AG10803 (cell line): ENCODE measurements at places on chromosomes 5 and 9.
A peak's percentile ranks its signal among the peaks of the same experiment; 100 is the strongest.

- no peak for DNase-seq
Measured at GRCh38 chr9:134396825-134397224, 70.6 kb downstream of the RXRA start.

- no peak for DNase-seq
Measured at GRCh38 chr9:126057121-126057825, 269.4 kb upstream of the MVB12B start.

- DNase-seq = no peak
Measured at GRCh38 chr5:22111320-22111719, 741.8 kb downstream of the CDH12 start.

- DNase-seq = no peak
Measured at GRCh38 chr5:109121225-109121624, 288.5 kb downstream of the PJA2 start.

GRCh38 chr5:33594006-33594405, 153.2 kb downstream of the TARS1 start:
- no peak for DNase-seq

DNA sequence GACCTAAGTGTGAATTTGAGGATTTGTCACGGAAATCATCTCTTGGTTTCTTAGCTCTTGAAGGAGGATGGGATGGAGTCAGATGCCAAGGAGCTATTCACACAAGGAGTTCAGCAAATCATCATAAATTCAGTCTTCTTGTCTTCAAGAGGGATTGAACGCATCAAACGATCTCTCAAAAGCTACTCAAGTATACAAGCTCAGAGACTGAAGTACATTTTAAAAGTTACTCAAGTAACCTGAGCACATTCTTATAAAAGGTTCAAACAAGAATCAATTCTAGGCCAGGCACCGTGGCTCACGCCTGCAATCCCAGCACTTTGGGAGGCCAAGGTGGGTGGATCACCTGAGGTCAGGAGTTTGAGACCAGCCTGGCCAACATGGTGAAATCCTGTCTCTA, 21.1 kb upstream of the GOLPH3 start:
- no peak for DNase-seq

- DNase-seq = no peak
Measured at GRCh38 chr5:96776621-96777020, 31.1 kb downstream of the ERAP1 start.

DNA sequence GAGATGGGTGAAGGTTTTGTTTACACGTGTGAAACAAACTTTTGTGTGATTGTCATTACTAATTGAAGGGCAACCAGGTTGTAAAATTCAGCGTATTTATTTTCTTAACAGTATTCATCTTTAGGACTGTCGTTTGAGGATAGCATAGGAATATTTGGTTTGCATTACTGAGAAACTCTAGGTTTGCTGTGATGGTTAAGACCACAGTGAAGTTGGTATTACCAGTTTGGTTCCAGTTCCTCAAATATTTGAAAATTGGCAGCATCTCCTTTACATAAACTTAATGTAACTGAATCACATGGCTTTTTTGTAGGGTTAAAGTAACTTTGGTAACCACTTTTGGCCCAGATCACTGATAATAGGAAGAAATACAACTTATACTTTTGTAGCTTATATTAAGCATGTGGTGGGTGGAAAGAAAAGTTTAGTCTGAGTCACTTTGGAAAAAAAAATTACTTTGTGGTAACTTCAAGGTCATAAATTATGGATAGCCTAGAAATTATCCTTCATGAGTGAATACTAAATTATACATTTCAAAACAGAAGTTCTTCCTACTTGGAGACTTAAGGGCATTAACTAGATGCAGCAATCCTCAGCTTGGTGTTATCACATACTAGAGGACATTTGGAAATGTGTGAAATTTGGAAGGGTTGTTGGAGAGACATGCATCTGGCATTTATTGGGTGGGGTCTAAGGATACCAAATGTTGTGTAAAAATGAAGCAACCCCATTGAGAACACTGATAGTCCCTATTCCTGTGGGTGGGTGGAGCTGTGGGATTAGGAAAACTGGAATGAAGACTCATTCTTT, 33.9 kb downstream of the G3BP1 start:
- peak; percentile 96 for DNase-seq

- no peak for DNase-seq
Measured at GRCh38 chr5:88244686-88245085, 24.0 kb downstream of the TMEM161B start.

DNA sequence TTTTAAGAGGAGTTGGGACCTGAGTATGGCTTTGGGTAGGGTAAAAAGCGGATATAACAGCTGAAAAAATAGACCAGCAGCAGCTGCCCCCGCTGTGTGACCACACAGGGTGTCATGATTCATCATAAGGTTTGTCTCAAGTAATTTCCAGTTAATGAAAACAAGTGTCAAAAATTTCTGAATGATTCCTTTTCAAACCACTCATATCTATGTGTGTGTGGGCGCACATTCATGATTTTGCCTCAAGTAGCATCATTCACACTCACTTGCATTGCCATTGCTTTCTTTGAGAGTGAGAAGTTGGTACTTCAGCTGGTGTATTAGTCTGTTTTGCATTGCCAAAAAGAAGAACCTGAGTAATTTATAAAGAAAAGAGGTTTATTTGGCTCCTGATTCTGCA, 12.1 kb upstream of the TNFAIP8 start:
- no peak for DNase-seq

DNA sequence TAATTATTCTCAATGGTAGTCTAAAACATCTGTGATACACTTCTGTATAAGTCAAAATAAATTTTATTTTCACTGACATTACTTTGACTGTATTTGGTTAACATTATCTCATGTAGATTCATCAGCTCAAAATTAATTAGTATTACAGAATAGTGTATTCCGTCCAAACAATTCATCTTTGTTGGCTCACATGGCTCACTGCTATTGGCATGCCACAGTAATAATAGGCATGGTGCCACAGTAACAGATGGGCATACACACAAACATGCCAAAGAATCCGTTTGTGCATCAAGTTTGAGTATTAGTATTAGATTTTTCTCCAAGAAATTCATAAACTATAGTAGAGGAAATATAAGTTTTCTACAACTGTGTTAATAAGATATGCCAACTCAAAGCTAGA, 14.2 kb downstream of the AP3B1 start:
- DNase-seq = peak; percentile 34

DNA sequence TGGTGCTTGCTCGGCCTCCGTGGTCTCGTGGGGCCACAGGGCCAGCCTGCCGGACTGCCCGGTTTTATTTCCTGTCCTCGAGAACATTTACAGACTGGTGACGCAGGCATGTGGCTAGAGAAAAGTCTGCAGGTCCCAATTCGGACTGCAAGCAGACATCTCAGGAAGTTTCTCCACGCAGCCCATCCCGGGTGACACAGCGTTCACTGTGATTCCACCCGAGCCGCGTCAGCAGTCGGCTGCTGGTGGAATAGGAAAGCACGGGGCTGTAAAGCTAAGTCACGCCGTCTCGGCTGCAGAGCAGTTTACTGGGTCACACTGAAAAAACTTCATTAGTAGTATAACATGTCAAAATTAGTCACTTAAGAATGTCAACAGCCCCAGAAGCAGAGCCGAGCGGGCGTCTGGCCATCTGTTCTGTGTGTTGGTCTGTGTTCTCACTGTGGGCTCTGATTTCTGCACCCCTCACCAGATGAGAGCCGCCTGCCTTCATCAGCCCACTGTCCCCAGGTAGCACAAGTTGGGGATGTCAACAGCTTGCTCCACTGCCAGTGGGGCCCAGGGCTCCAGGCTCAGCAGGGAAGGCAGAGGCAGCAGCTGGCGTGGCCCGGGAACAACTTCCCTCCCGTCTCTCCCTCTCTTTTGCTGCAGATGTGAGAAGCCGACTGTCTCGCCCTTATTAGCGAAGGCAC, 363.7 kb downstream of the IRX2 start:
- no peak for DNase-seq

GRCh38 chr9:88646539-88647300, 111.7 kb downstream of the NXNL2 start:
- DNase-seq = no peak

DNA sequence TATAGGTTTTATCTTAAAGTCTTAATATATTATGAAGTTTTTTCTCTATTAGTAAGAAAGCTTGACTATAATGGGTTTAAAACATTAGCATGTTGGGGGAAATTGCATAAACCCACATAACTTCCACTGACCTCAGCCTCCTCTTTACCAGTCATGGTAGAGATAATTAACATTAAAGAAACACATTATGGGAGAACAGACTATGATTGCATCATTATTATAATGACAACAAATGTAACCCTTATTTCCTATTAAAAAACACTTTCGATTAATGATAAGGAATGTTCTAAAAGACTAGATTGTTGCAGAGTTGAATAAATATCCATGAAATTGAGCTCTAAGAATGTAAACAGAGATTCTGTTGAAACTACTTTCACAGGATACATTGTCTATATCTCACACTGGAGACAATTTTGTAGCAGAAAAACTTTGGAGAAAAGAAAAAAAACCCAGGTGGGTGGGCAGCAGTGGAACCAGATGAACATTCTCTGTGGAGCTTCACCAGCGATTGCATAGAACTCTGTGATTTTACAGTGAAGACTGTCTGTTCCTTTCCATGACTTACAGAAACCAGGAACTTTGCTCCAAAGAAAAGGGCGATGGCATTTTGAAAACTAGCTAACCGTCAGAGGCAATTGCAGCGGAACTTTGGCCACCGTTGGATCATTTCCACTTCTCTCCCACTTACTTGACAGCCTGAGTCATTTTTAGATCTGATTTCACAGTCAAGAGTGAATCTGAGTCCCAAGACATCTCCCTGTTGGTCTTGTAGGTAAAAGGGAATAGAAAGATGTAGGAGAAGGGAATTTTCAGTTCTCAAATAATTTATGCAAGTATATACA, 21.0 kb upstream of the ERAP2 start:
- no peak for DNase-seq

DNA sequence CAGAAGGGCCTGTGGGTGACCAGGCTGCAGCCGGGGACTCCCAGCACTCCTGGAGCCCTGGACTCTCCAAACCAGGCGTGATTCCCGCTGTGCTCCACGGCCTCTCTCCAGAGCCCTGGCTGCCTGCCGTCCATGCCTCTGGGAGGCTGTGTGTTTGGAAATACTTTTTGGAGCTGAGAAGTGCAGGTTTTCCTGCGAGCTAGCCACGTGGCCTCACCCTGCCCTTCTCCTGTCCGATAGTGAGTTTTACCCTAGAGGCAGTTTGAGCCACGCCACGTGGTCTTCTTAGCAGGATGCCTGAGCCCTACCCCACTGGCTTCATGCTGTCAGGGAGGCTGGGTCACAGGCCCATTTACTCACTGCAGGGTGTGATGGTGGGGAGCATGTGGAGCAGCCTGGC, 71.3 kb downstream of the COL5A1 start:
- no peak for DNase-seq

DNA sequence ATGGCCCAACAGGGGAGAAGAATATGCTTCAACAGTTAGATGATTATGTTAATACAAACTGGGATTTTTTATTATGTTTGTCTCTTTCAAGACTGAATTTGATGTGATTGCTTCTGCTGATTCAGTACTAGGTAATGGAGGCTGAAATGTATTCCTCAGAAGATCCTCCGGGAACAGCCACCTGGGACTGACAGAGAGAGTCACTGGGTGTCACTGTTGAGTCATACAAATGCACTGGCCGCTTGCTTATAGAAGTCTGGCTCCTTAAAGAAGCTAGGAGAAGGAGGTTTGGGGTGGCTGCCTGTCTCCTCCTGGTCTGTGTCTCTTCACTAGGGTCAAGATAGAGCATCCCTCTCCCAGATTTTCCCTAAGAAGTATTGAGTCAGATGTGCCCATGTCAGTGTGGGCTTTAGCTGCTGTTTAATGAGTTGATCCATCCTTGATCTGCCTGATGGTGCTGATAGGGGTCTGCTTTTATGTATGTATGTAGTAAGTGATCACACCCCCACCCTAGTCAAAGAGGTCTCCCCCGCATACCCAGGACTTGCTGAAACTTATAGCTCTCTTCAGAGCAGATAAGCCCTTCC, 773.4 kb downstream of the BRINP1 start:
- DNase-seq = peak; percentile 69

- peak; percentile 2 for DNase-seq
Measured at GRCh38 chr9:12554636-12555035, 138.5 kb upstream of the TYRP1 start.

DNA sequence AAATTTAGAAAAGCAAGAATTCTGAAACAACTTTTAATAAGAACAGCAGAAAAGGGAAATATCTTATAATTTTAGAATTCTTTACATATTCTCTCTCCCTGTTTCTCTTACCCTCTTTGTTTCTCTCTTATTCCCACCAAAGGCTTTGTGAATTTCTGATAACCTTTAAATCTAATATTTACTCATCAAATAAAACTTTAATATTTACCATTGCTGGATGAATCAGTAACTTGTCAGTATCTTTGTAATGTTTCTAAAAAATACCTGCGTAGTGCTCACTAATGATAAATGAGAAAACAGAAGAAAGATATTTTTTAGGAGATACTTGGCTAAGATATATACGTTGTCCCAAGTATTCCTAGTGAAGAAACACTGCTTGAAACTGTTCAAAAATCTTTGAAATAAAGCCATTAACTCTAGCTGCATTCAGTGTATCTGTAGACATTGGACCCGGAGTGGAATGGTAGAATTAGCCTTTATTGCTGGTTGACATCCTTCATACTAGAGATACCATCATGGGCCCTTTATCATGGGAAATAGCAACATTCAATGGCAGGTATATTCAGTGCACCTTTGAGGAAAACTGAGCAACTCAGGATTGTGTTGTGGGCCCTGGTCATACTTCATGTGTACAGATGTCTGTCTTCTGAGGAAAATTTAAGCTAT, 2160.4 kb downstream of the MAT2B start:
- no peak for DNase-seq

DNA sequence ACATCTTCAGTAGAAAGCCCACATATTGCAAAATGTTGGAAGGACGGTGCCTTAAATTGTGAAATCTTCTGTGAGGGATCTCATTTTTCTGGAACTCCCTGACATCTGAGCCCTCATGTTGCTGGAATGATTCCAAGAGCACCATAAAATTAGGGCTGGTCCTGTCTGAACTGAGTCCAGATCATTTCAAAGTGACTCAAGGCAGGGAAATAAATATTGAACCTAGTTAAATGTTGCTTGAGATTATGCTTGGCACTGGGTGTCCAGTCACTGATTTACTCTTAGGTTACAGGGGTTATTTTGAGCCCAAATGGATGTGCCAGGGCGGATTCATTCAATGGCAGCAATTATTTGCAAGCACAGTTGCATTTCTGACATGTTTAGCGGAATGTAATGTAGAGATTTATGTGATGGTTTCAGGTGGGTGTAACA, 437.0 kb downstream of the PIK3R1 start:
- peak; percentile 74 for DNase-seq

DNA sequence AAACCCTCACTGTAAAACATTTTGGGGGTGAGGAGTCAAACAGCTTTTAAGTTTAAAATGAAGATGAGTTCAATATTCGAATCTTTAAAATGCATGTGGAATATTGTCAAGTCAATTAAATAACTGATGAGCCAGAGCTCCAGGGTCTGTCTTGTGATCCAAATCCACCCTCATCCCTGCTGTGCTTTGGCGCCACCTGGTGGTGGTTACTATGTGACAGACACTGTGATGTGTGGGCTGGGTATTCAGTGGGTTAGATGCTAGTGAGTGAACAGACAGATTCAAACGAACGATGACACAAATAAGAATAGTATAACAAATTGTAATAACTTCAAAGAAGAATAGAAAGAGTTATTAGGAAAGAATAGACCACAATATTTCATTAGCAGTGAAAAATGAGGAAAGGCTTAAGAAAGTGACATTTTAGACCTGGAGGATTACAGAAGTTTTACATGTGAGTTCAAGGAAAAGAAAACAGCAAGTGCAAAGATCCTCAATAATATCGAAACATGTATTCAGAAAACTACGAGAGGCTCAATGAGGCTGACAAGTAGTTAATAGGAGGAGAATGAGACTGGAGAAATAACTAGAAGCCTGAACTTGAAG, 51.4 kb upstream of the CHSY3 start:
- DNase-seq = peak; percentile 59
